Pulmonary artery endothelial cell (primary cell): ENCODE measurements at places on chromosomes 1 and 21. TPM values are rescaled to one million over a fixed set of nuclear protein-coding genes. Genes with fewer than 3 reads are reported as not detected.

GRCh38 chr1:63319046-63320021, 3.0 kb upstream of the FOXD3 start:
- DNase-seq, result no peak

GRCh38 chr1:228515200-228515834, 28.1 kb downstream of the RNF187 start:
- DNase-seq, result peak; percentile 7

DNA sequence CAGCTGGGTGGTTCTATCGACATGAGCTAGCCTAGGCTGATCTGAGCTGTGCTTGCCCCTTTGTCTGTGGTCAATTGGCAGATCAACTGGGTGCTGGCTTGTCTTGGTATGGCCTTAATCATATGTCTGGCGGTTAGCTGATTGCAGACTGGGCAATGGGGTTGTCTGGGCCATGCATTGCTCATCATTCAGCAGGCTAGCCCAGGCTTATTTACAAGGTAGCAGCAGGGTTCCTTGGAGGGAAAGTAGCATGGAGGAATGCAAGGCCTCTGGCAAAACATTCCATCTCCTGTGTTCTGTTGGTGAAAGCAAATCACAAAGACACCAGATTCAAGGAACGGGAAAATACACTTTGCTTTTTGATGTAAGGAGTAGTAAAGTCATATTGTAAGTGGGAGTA, 84.0 kb upstream of the IVNS1ABP start:
- no peak for DNase-seq

- DNase-seq, result no peak
Observed at GRCh38 chr1:178362747-178363146, 134.0 kb downstream of the CLEC20A start.

DNA sequence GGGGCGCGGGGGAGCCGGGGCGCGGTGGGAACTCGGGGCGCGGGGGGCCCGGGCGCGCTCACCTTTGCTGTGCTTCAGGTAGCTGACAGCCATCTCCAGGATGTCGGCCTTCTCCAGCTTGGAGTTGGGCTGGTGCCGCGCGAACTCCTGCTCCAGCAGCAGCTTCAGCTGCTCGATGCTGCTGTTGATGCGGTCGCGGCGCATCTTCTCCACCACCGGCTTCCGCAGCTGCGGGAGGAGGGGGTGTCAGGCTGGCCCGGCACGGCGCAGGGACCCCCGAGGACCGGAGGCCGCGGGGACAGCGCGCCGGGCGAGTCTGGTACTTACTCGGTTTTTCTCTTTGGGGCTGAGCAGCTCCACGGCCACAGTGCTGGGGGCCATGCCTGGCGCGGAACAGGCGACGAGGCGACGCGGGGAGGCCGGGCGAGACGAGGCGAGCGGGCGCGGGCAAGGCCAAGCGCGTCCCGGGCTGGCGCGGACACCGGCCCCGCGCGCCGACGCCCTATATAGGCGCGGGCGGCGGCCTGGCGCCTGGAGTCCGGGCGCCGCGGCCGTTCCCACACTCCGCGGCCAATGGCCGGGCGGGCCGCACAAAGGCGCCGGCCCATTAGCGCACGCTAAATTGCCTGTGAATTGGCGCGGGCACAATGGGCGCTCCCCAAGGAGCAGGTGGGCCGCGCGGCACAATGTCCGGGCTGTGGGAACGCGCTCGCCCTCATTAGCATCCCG, at the start of gene HES5:
Gene HES5, minus strand, starts transcription at position 480 of the 729 bp plus-strand sequence. Its CDS starts 99 bp downstream, at position 381.
- no peak for DNase-seq

GRCh38 chr1:58249737-58250586, 296.6 kb downstream of the OMA1 start:
- no peak for DNase-seq

DNA sequence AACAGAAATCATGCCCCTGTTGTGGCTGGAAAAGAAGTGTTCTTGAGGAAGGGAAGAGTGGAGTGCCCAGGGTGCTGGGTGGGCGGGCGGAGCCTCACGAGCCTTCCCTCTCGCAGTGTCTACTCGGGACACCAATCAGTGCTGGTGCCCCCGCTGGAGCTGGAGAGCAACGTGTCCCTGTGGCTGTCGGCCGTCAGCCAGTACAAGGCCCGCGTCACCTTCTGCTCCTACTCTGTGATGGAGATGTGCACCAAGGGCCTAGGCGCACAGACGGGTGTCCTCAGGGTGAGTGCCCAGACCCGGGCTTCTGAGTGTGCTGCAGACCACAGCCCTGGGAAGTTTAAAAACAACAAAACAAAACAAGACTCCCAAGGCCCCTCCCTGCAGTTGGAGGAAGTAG, 47.4 kb downstream of the S100B start:
- no peak for DNase-seq

GRCh38 chr1:198763298-198763714, 124.5 kb downstream of the PTPRC start:
- DNase-seq, result peak; percentile 10

GRCh38 chr1:67608661-67609576, 76.1 kb upstream of the GADD45A start:
- no peak for DNase-seq

Gene ESRRG
- not detected in 2 replicates for total RNA-seq

DNA sequence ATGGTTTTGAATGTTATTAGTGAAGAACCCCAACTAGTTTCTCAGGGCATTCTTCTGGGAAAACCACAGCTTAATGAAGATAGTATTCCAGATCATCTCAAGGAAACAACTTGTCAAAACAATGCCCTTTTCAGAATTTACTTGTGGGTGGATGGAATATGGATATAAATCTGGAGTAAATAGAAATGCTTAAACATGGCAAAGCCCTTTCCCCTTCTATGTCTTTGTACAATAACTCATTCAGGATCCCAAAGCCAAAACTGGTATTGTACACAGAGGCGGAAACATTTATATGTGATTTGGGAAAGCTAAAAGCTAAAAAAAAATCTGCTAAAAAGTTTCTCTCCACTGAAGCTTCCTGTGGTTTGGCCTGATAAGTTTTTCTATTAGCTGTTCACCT, 55.5 kb upstream of the RGS5 start:
- no peak for DNase-seq
